Left hindlimb (tissue), 1 donor: ENCODE measurements at places on chromosomes 16 and 17.

GRCh38 chr16:25886598-25886997 is 194.8 kb downstream of the HS3ST4 start:
- DNase-seq: no peak

GRCh38 chr16:89014403-89015230 is 37.6 kb upstream of the CBFA2T3 start:
- DNase-seq: peak; percentile 17

- no peak for DNase-seq
Measured at GRCh38 chr16:55622930-55623561, 32.7 kb upstream of the SLC6A2 start.

- DNase-seq: peak; percentile 34
Measured at GRCh38 chr17:7261379-7262191, 693 bp downstream of the CLDN7 start.

- DNase-seq: no peak
Measured at GRCh38 chr16:78931678-78932077, 668.9 kb downstream of the MAF start.

GRCh38 chr17:57808882-57809281 is 41.0 kb downstream of the MRPS23 start:
- no peak for DNase-seq

- DNase-seq: no peak
Measured at GRCh38 chr17:6721744-6722143, 8.6 kb upstream of the SLC13A5 start.

DNA sequence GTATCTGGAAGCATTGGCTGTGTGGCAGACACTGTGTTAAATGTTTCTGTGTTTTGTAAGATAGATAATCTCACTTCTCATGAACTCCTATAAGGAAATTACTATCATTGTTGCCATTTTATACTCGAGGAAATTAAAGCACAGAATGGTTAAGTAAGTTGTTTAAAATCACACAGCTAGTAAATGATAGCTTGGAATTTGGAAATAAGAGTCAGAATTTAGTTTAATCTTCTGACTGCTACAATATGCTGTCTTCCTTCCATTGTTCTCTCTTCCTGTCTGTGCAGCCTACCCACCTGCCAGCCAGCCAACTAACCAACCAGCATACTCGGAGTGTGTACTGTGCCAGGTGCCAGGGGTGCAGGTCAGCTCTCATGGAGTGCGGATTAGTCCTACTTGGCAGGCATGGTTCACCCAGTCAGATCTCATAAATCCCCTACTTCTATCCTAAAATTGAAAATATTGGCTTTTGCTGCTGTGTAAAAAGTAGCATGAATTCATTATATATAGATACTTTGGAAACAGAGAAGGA is 79.9 kb upstream of the LGALS9 start:
- DNase-seq: no peak
